ENCODE measurements at places on chromosomes 13 and 19. TPM values are rescaled to one million over a fixed set of nuclear protein-coding genes. Genes with fewer than 3 reads are reported as not detected.

PCSK4 gene
- total RNA-seq: 1.5 TPM

OR7D2 gene
- total RNA-seq: 0.17 TPM

C13orf42 gene
- total RNA-seq: not detected

NLRP9 gene
- total RNA-seq: not detected

MYPOP gene
- total RNA-seq: 1.3 TPM

VSTM1 gene
- not detected for total RNA-seq

CAB39L gene
- 9.4 TPM for total RNA-seq

THSD8 gene
- not detected for total RNA-seq

RXFP2 gene
- not detected for total RNA-seq

ZNF599 gene
- 5.4 TPM for total RNA-seq

PRR19 gene
- total RNA-seq: 0.17 TPM

TMEM86B gene
- 1.3 TPM for total RNA-seq

Data from fibroblast of lung (primary cell).